NCI-H1930 (cell line): ENCODE measurements at places on chromosomes 1 and 21.

DNA sequence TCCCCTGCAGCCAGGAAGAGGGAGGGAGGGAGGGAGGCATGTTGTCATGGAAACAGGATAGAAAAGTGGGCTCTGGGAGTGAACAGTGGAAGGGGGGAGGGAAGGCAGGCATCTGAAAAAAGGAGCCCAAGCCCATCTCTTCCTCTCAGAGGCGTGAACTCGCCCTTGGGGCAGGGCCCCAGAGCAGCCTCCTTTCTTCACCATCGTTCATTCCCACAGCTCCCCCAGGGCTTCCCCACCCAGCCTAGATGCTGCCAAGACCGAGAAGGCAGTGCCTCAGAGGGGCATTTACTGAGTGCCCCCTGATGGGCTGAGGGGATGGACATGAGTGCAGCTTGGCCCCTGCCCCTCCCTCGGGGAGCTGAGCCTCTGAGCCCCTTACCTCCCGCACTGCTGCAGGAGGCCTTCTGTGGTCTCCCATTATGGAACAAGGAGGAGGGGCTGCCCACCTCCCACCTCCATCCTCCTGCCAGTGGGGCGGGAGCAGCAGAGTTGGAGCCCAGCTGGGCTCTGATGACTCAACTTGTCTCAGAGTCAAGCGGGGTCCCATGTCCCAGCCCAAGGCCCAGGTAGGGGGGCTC lies 39.1 kb upstream of the KIF21B start:
- no peak for DNase-seq

DNA sequence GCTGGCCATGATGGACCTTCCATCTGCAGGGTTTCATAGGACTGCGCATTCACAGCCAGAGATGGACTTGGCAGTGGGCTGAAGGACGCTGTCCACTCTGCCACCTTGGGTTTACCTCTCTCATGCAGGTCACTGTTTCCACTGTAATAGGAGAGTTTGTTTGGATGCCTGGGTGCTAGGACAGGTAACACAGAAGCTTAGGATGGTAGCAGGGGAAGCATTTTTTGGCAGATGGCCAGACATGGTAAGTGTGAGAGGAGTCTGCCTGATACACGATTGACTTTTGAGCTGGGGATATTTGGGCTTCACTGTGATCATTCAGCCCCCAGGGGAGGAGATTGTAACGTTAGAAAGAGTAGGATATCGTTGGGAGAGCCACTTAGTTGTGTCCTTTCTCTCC lies 11.8 kb downstream of the PSEN2 start:
- no peak for DNase-seq

DNA sequence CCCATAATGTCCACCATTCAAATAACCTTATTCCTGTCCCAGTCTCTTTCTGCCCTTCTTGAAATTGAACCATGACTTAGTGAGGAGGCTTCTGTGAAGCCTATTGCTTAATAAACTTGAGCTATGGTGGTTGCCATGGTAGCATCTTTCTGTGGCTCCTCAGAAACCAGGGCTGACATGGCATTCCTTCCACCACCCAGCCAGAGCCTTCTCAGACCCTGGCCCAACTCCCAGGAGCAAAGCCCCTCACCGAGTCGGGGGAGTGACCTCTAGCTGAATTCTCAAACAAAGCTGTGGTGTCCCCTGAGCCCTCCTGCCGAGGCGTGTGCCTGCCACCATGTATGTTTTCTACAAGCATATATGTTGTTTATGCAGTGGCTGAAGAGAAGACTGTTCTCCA lies 259.1 kb downstream of the CACNA1E start:
- no peak for DNase-seq

DNA sequence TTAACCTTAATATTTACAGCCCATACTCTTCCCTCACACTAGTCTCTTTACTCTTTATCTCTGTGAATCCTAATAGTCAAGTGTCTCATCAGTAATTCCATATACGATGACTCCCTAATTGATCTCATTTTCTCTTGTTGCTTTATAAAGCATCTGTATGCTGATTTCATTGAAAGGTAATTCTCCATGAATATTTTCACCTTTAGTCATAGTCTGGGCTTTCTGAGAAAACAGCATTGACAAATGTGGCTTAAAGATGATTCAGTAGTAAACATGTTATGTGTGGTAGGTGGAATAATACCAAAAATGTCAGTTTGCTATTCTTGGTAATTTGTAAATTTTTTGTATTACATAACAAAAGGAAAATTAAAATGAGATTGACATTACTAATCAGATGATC lies 1176.5 kb downstream of the NCAM2 start:
- no peak for DNase-seq

DNA sequence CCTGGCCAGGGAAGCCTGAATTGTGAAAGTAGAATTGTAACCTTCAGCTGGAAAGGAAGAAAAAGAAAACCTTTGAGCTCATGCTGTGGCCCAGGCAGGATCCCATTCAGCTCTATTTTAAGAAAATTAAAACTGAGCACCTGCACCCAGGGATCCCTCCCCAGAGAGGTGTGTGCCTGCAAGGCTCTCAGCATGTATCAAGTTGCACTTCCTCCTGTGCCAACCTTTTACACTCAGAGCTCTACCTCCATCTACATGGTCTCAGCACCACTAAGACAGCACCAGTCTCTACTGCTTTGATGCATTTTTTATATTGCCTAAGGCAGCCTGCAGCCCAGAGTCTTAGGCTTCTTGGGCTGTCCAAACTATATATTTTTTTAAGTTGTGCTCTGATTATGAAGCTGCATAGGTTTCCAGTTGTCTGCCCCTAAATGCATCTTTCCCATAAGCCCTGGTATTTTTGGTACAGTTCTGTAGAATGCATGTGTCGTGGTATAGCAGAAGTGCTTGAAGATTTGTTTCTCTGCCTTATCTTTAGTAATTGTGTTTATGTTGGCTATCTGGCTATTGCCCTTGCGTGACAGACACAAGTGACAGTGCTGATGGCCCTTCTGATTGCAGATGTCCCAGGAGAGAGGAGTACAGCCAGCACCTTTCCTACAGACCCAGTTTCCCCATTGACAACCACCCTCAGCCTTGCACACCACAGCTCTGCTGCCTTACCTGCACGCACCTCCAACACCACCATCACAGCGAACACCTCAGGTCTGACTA lies 63.1 kb downstream of the PTPRC start:
- DNase-seq: no peak

GRCh38 chr1:4601941-4602340 lies 52.5 kb upstream of the AJAP1 start:
- DNase-seq: no peak

DNA sequence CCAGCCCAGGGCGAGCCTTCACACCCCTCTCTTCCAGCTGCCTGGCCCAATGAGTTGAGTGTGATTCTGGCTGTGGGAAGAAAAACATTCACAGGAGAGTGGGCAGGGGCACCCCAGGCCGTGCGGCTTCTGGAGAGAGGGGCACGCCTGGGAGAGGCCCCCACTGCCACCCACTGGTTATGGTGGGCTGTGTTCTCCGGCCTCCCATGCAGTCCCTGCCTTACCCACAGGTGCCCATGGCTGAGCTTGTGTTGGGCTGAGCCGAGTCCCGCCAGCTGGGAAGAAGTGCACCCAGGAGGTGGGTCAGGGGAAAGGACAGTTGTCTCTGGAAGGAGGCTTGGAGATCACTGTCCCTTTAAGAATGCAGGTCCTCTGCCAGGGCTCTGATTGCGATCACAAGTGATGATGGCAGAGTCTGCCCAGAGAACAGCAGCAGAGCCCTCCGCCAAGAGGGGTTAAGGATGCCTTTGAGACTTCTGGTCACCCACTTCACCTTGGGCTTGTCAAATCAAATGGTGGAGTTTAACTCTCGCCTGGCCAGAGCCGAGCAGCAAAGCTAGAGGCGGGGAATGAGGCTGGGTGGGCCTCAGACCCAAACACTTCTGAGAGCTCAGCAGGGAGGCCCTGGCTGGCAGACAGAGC lies 124.7 kb upstream of the ARHGEF16 start:
- DNase-seq: no peak
